Renal cortical epithelial cell (primary cell): ENCODE measurements at places on chromosomes 6 and 20.

DNA sequence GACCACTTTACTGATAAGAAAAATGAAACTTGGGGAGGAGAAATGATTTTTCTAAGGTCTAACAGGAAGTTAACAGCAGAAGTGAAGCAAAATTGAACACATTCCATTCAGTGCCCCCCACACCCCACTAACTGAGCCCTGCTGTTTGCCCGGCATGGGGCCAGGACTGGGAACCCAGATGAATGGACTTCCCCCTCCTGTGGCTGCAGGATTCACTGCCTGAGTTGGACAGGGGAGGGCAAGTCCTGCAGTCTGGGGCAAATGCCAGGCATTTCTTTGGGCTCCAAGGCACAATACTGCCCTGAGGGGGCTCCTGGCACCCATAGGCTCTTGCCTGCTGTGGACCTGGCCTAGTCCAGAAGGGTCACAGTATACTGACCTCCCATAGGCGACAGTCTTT lies 28.3 kb downstream of the FYN start:
- DNase-seq, result no peak

DNA sequence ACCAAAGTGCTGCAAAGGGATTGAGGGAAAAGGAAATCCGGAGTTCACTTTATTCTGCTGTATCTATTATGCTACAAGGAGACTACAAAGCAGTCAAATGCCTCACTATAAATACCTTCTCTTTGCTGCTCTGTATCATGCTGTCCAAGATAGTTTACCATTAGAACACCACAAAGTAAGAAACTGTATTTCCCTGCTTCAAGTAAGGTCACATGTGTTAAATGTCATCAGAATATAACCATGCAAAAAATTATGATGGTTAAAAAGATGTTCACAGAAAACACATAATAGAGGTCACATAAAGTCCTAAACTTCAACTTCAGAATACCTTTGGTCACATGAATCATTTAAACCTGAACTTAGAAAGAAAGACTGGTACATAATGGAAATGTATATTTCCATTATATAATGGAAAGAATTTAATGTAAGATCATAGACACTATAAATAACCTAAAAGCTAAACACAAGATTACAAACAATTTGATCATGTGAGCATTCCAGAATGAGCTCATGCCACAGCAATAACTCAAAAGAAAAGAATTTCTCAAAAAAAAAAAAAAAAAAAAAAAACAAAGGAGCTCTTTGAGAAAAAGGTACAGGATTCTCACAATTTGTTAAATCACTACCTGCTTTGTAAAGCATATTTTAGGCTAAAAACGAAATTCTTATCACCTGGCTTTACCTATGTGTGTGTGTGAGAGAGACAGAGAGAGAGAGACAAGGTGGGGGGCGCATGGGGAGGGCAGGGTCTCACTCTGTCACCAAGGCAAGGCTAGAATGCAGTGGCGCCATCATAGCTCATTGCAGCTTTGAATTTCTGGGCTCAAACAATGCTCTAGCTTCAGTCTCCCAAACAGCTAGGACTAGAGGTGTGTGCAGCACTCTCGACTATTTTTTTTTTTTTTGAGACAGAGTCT lies 58.7 kb downstream of the KIF13A start:
- peak; percentile 26 for DNase-seq

GRCh38 chr6:24146871-24147270 lies 20.9 kb downstream of the NRSN1 start:
- DNase-seq, result no peak

DNA sequence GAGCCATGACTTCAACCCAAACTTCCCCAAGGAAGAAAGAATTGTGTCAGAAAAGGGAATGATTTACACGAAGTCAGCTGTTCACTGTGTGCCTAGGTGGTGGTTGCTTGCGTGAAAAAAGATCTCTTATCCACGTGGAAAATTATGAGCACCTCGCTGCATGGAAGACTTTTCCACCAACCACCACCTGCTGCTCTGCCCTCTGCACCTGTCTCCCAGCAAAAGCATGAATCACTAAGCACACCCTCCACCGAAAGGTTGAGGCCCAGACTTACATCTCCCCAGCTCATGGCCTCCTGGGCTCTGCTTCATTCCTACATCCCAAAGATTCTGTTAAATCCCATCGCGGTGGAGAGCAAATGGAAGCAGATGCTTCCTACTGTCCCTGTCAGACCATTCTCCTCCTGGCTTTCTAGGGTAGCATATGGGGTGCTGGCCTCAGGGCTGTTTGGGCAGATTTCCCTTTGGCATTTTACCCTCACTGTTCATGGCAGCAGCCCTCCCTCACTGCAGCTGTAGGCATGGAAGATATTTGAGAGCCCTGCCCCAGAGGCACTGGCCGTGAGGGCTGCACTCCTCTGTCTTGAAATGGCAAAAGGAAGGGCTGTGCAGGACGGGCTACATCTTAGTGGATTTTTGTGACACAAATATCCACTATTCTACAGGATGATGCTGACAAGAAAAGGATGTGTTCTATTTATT lies 37.6 kb upstream of the CST5 start:
- no peak for DNase-seq

GRCh38 chr6:160535270-160535669 lies 128.8 kb downstream of the LPA start:
- no peak for DNase-seq

DNA sequence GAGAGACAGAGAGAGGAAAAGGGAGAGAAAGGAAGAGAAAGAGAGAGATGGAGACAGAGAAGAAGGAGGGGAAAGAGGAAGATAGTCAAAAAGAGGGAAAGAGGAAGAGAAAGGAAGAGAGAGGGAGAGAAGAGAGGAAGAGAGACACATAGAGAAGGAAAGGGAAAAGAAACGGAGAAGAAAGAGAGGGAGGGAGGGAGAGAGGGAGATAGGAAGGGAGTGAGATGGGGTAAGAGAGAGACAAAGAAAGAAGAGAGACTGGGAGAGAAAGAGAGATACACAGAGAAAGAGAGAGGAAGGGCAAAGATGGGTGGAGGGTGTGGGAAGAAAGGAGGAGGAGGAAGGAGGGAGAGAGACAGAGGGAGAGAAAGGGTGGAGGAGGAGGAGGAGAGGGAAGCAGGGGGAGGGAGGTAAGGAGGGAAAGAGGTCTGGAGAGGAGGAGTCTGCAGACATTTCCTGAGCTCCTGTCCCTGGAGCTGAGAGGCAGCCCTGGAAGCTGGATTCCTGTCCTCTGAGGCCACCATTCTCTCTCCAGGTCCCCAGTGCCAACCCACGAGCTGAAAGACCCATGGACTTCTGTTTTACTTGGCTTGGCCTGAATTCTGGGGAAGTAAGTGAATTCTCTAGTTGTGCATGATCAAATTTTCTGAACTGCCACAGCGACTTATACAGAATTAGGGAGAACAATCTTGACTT lies 9.9 kb downstream of the FOXF2 start:
- DNase-seq, result no peak

GRCh38 chr20:25054096-25054820 lies 3.7 kb downstream of the ACSS1 start:
- peak; percentile 77 for DNase-seq

DNA sequence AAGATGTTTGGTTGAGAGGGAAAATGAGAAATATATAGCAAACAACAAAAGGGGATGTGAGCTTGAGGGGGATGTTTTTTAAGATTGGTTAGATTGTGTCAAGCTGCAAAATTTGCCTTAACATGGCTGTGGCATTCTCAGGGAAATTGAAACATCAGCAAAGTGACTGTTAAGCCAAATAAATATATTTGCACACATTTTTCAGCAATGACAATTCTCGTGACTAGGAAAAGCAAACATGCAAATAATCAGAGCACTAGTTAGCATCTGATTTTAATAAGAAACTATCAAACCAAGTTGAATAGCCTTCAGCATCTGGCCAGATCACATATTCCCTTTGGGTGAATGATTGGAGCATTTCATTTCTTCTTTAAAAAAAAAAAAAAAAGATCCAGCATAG lies 262.8 kb downstream of the TBC1D7 start:
- DNase-seq, result no peak

- DNase-seq, result no peak
Observed at GRCh38 chr20:37995856-37996605, 37.2 kb downstream of the TTI1 start.

GRCh38 chr20:32433311-32434021 lies 75.3 kb downstream of the ASXL1 start:
- DNase-seq, result no peak

GRCh38 chr6:46175446-46175845 lies 4.7 kb upstream of the ENPP5 start:
- no peak for DNase-seq

DNA sequence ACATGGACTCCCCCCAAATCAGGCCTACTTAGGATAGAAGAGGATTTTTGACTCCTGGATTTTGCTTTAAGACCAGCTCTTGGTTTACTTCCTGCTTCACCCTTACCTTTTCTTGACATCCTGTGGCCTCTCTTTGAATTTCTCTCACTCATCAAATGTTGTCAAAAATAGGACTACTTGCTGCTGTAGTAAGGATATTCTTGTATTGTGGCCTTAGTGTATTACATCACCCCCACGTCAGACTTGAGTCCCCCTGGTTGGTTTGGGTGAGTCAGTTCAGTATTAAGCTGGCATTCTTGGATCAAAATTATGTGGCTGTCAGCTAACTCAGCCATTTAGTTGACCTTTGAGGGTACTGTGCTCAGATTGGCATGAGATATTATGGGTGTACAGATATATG lies 1.1 kb downstream of the TPX2 start:
- DNase-seq, result peak; percentile 67

DNA sequence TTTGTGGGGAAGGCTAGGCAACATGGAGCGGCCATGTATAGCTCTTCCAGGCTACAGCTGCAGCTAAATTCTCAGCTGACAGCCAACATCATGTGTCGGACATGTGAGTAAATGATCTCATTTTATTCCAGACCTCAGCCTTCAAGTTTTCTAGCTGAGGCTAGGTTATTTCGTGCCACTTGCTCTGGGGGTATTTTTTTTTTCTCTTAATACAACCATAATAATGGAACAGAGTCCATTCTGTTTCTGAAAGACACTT lies 573.5 kb downstream of the CD109 start:
- no peak for DNase-seq

DNA sequence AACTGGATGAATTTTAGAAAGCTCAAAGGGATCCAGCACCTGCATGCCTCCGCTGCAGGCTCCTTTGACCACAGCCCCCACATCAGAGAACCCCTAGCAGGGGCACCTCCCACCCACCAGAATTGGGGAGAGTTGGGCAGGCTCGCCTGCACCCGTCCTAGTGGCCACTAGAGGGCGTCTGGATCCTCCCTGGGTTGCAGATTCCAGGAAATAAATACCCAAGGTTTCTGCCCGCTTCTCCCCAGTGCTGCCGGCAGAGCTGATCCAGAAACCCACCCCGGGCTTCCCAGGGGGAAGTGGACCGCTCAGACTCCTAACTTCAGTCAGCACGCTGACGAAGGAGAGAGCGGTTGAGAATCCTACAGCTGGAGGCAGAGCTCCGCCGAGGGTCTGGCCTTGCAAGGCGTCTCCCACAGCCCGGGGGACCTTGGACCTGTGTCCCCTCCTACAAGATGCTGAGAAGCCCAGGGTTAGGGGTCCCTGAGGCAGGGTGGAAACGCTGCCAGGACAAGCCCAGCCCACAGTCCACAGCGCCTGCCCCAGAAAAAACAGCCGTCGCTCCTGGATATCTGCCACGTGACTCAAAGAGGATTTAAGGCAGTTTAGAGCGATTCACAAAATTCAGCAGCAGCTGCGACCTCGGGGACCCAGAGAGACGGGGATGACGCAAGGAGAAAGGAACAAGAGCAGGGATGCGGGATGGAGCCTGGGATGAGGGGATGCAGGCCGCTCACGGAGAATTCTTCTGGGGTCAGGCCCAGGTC lies 32.6 kb upstream of the PHACTR3 start:
- DNase-seq, result peak; percentile 27

DNA sequence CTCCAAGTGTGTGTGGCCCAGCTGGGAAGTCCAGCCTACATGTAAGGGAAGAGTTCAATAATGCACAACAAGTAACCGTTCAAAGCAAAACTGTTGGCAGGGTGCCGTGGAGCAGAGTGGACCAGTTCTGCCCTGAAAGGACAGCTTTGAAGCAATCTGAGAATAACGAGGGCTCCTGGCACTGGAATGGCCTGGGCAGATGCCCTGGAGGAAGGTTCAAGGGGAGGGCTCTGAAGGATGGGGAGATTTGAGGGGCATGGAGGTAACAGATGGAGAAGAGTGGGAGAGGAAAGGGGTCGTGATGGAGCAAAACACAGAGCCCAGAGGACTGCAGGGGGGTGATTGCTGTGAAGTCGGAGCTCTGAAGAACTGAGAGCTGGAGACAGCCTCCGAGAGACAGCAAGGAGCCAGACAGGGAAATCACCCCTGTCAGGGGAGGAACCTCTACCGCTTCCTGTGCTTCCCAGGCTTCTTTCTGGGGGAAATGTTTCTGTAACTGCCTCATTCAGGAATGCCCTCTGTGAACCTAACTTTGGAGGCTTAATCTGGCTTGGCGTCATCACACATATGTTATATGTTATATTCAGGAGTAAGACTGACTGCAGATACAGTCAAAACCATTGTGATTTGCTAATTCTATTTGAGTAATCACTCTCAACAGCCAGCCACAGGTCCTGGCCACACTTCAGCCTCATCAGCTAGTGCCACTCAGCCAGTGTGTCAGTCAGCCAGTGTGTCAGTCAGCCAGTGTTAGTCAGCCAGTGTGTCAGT lies 41.2 kb downstream of the ZC3H12D start:
- no peak for DNase-seq

DNA sequence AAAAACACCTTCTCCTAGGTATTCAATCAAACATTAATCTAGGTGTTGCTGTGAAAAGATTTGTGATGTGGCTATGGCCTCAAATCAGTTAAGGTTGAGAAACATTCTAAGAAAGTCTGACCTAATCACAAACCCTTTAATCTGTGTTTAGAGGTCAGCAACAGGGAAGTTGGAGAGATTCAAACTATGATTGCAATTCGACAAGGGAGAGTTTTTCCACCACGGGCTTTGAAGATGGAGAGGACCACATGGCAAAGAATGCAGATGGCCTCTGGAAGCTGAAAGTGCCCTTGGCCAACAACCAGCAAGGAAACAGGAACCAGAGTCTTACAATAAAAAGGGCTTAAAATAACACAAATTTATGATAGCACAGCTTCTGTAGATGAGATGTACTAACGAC lies 29.6 kb upstream of the LGSN start:
- DNase-seq, result peak; percentile 72

DNA sequence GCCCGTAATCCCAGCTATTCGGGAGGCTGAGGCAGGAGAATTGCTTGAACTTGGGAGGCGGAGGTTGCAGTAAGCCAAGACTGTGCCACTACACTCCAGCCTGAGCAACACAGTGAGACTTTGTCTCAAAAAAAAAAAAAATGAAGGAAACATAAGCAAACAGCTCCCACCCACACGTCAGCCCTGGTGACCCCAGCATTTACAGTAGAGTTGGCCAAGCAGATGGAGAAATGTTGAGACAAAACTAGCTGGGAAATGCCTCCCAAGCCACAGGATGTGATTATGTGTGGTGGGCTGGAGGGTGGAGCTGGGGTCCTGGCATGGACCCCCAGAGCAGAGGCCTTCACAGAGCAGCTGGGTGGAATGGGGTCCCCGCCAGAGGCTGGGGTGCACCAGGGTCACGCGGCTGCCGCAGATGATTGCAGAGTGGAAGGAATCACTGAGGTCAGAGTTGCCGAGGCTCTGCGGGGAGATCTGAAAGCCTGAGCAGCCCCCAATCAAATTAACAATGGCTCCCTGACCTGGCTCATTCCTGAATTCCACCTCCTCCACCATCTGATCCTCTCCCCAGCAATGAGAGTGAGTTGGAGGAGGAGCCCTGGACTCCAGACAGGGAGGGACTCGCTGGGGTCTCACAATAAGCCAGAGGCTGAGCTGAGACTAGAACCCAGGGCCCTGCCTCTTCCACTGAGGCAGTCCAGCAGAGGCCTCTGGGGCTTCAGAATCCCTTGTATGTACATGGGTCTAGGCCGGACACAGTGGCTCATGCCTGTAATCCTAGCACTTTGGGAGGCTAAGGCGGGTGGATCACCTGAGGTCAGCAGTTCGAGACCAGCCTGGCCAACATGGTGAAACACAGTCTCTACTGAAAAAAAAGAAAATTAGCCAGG lies 34.7 kb upstream of the TGM2 start:
- DNase-seq, result no peak
